ENCODE measurements at places on chromosomes 4 and X. TPM values are rescaled to one million over a fixed set of nuclear protein-coding genes. Genes with fewer than 3 reads are reported as not detected.

GRCh38 chr4:69977582-69977981 lies 12.1 kb upstream of the CSN2 start:
- no peak overlapping the region for H3K4me3 ChIP-seq
- H3K36me3 ChIP-seq = no peaks in the 10 kb centered on the region
- no peak overlapping the region for H3K27ac ChIP-seq
- no peak for DNase-seq
- H3K4me1 ChIP-seq = no peaks in the 10 kb centered on the region

The XAGE1A gene
- not detected for total RNA-seq

- H3K27ac ChIP-seq = no peak overlapping the region
- H3K4me3 ChIP-seq = no peak overlapping the region
- H3K36me3 ChIP-seq = no peaks in the 10 kb centered on the region
- peaks cover 2% of the 10 kb centered on the region for H3K4me1 ChIP-seq
- H3K27me3 ChIP-seq = no peaks in the 10 kb centered on the region
These were observed 330.3 kb downstream of the BCOR start for GRCh38 chrX:39767446-39767845.

The EXOC1 gene
- 40.1 TPM for total RNA-seq

The HSFX3 gene
- total RNA-seq = not detected

GRCh38 chrX:102957751-102958150 lies 20.7 kb downstream of the RAB40AL start:
- H3K36me3 ChIP-seq = no peaks in the 10 kb centered on the region
- no peak for DNase-seq
- no peak overlapping the region for H3K27ac ChIP-seq
- no peak overlapping the region for H3K4me3 ChIP-seq

DNA sequence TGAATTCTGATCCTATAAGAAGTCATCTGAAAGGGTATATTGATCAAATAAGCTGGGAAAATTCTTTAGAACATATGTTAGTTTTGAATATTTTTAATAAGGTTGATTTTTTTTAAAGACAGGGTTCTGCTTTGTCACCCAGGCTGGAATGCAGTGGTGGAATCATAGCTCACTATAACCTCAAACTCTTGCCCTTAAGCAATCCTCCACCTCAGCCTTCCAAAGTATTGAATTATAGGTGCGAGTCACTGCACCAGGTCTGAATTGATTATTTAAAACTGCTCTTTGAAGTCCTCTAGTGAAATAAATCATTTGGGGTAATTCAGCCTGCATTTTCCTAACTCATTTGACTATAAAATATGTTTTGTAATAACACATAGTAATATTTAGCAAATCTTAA lies 812.3 kb downstream of the PDHA2 start:
- no peak overlapping the region for H3K4me3 ChIP-seq
- no peaks in the 10 kb centered on the region for H3K27me3 ChIP-seq
- H3K36me3 ChIP-seq = no peaks in the 10 kb centered on the region
- no peak overlapping the region for H3K27ac ChIP-seq
- no peaks in the 10 kb centered on the region for H3K4me1 ChIP-seq

The PRDM8 gene
- total RNA-seq = 4.8 TPM

DNA sequence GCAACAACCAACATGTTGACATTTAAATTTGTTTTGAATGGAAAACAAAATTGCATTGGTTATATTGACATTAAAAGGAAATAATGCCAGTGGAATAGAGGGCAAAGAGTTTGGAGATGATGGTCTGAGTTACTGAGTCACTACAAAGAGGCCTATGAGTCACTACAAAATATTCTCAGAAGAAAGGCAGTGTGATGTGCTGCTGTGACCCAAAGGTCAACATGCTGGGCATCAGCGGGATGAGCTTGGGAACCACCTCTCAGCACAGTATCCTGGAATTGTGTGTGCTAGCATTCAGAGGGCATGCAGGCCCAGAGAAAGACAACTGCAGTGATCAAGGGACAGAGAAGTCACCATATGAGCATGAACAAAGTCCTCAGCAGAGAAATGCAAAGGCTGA lies 2.8 kb downstream of the CMC4 start:
- H3K36me3 ChIP-seq = no peaks in the 10 kb centered on the region
- H3K27me3 ChIP-seq = no peaks in the 10 kb centered on the region
- H3K27ac ChIP-seq = no peak overlapping the region
- H3K4me1 ChIP-seq = no peaks in the 10 kb centered on the region
- no peak for DNase-seq

DNA sequence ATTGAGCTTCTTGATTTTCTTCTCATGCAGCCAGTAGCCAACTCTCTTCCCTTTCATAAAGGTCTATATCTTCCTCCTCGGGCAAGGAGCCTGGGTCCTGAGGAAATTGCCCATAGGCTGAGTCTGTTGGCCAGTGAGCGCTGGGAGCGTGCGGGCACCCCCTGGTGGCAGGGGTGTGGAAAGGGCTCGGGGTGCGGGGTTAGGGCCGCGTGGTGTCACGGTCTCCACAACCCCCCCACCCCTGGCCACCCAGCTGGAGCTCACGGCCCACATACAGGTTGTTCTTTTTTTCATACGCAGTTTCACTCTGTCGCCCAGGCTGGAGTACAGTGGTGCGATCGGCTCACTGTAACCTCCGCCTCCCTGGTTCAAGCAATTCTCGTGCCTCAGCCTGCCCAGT lies 13.1 kb downstream of the RBM10 start:
- no peaks in the 10 kb centered on the region for H3K36me3 ChIP-seq
- H3K27ac ChIP-seq = no peak overlapping the region
- H3K27me3 ChIP-seq = no peaks in the 10 kb centered on the region

DNA sequence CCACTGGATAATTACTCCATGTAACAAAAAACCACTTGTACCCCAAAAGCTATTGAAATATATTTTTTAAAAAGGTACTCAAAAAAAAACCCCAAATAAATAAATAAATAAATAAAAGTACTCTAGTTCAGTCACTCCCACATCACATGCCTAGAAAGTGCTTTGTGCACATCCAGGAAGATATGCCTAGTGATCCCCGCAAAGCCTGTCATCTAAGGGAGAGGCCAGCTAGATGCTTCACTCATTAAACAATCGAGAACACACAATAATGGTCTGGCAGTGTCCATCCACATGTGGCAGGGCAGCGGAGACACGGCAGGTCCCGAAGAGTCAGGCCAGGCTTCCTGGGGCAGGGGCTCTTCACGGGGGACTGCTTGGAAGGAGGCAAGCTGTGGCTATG lies 47.6 kb downstream of the RAB33B start:
- H3K4me1 ChIP-seq = no peaks in the 10 kb centered on the region
- no peak overlapping the region for H3K27ac ChIP-seq
- H3K36me3 ChIP-seq = no peaks in the 10 kb centered on the region
- DNase-seq = no peak
- peaks cover 2% of the 10 kb centered on the region for H3K27me3 ChIP-seq

The FRMD7 gene
- not detected for total RNA-seq

- no peak overlapping the region for H3K27ac ChIP-seq
- no peak overlapping the region for H3K4me3 ChIP-seq
- H3K36me3 ChIP-seq = no peaks in the 10 kb centered on the region
- H3K4me1 ChIP-seq = no peaks in the 10 kb centered on the region
- no peak for DNase-seq
- no peaks in the 10 kb centered on the region for H3K27me3 ChIP-seq
These were observed 2.4 kb upstream of the PRRG3 start for GRCh38 chrX:151692825-151693224.

DNA sequence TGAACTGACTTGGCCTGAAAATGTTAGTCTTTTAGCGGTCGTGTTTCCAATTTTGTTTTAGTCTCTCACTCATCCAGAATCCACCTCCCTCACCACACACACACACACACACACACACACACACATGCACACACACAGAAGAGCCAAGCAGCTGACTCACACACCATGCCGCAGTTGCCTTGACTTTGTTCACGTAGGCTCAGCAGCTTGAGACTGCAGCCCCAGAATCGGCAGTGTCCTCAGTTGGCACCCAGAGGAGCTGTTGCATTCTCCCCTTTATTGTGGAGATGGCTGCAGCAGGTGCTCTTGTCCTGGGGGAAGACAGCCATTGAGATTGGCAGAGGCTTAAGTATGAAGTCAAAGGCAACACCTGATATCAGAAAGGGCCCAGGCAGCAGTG lies 20.9 kb upstream of the XPNPEP2 start:
- no peak overlapping the region for H3K4me3 ChIP-seq
- H3K36me3 ChIP-seq = no peaks in the 10 kb centered on the region
- H3K4me1 ChIP-seq = no peaks in the 10 kb centered on the region
- H3K27me3 ChIP-seq = no peaks in the 10 kb centered on the region
- peak; percentile 59 for DNase-seq
- no peak overlapping the region for H3K27ac ChIP-seq

DNA sequence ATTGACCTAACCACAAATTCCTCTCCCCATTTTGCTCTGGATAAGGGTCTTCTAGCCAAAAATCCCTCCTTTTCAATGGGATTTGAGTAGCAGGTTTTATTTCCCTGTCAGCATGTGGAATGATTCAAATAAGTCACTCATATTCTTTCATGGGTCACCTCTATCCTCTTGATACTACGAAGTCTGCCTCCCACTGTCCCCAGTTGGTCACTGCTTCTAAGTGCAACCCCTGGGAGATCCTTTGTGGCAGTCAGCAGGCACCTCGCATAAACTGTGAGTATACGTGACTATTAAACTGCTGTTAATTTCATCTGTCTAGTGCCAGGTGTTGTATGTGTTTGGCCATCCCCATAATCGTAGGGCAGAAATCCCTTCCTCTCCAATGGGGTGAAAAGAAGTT lies 1667.9 kb upstream of the PCDH7 start:
- H3K4me3 ChIP-seq = no peak overlapping the region
- no peaks in the 10 kb centered on the region for H3K36me3 ChIP-seq
- H3K4me1 ChIP-seq = no peaks in the 10 kb centered on the region
- DNase-seq = no peak
- no peaks in the 10 kb centered on the region for H3K27me3 ChIP-seq
- no peak overlapping the region for H3K27ac ChIP-seq

- H3K27ac ChIP-seq = no peak overlapping the region
- H3K4me1 ChIP-seq = no peaks in the 10 kb centered on the region
- no peak overlapping the region for H3K4me3 ChIP-seq
- no peaks in the 10 kb centered on the region for H3K36me3 ChIP-seq
- no peak for DNase-seq
These were observed 223.7 kb upstream of the FAT4 start for GRCh38 chr4:125091101-125091500.

DNA sequence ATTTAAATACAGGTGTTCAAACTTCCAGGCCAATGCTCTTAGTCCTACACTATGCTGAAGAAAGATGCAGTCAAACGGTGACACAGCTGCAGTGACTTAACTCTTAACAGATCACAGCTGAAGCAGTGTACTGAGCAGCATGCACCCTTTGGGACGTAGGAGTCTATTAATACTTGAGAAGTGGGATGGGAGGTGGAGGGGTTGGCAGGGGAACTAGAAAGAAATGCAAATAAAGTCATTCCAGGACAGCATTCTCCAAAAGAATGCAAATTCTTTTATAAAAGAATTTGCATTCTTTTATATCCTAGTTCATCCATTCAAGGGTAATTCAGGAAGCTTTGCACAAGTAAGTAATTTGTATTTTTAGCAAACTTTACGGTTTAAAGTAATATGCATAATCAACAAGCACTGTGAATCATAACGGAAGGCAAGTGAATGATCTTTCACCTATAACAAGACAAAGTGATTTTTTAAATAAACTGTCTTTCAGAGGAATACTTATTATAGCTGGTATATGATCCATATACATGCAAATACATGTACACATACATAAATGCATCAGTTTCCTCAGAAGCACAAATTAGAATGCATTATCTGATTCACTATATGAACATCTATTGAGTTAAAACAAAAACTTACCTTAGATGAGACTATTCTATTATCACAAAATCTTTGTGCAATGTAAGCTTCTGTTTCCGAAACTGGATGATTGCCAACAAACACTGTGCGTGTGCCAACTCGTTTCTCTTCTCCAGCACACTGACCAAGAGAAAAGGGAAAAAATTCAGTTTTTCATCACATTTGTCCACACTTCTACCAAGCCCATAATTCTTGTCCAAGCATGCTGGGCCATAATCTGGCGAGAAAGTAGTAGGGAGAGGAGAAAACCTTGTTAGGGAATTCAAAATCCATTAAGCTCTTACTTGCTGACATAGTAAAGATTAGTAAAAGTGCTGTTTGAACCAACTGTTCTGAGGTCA lies 106.5 kb downstream of the ATP11C start:
- no peak for DNase-seq
- no peaks in the 10 kb centered on the region for H3K27me3 ChIP-seq
- H3K4me1 ChIP-seq = no peaks in the 10 kb centered on the region
- no peak overlapping the region for H3K27ac ChIP-seq

GRCh38 chr4:153825691-153826090 lies 36.8 kb upstream of the SFRP2 start:
- no peak overlapping the region for H3K4me3 ChIP-seq
- no peaks in the 10 kb centered on the region for H3K27me3 ChIP-seq
- H3K4me1 ChIP-seq = no peaks in the 10 kb centered on the region
- no peak overlapping the region for H3K27ac ChIP-seq
- H3K36me3 ChIP-seq = no peaks in the 10 kb centered on the region

The MAGED4B gene
- 2.7 TPM for total RNA-seq
